ENCODE measurements at places on chromosomes 1 and 21.

DNA sequence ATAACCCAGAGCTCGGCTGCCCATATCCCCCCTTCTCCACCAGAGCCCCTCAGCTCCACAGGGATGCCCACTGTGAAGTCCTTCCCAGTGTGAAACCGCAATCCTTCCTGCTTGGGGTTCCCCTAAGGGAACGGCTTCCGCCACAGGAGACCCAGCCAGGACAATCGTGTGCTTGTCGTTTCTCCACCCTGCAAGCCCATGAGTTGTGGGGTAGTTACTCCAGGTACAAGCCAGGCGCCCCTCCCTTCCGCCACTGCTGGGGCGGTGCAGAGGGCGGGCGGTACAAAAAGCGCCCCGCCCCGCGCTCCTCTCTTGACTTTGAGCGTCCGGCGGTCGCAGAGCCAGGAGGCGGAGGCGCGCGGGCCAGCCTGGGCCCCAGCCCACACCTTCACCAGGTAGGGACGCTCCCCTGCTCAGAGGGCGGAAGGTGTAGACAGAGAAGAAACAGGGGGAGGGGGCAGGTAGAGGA, at the start of gene TINAGL1:
TSS of gene TINAGL1 (plus strand) at position 315 of the 469 bp plus-strand sequence. CDS start 634 bp downstream, outside the sequence.
- no peak for DNase-seq

DNA sequence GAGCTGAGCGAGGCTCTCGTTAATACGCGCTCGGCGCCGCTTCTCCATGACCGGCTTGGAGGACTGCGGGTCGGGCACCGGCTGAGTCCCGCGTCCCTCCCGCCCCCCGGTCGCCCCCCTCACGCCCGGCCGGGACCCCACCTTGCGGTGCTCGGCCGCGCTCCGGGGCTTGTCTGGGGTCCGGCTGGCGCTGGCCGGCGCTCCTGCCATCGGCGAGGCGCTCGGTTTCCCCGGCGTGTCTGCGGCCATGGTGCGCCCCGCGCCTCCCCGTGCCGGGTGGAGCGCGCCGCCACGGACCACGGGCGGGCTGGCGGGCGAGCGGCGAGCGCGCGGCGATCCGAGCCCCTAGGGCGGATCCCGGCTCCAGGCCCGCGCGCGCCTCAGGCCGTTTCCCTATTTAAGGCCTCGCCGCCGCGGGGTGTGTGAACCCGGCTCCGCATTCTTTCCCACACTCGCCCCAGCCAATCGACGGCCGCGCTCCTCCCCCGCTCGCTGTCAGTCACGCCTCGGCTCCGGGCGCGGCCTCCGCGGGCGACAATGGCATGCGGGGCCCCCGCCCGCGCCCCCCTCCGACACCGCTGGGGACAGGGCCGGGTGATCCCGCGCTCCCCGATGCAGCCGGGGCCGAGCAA, at the start of gene HES4:
TSS of gene HES4 (minus strand) at position 373 of the 632 bp plus-strand sequence. CDS start at position 249, 124 bp downstream.
- peak; percentile 62 for DNase-seq

DNA sequence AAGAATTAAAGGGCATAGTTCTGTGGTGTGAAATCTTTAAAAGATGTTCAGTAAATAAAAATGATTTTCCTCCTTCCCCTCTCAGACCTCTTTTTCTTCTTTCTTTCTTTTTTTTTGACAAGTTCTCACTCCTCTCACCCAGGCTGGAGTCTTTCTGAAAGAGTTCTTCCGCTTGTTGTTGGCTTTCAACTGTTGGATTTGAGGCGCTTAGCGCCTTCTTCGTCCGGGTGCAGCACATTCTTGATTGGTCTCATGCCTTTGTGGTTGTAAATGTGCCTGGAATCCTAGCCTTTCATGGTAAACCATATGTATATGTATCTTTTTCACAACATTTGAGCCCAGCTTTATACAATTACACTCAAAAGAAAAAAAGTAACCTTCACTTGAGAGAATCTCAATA, 980 bp upstream of the METTL18 start:
- no peak for DNase-seq

- no peak for DNase-seq
Measured at GRCh38 chr1:8465692-8466091, 147.8 kb downstream of the SLC45A1 start.

- no peak for DNase-seq
Measured at GRCh38 chr1:231076802-231077201, 36.7 kb upstream of the FAM89A start.

- no peak for DNase-seq
Measured at GRCh38 chr1:88169139-88169538, 514.9 kb upstream of the PKN2 start.

DNA sequence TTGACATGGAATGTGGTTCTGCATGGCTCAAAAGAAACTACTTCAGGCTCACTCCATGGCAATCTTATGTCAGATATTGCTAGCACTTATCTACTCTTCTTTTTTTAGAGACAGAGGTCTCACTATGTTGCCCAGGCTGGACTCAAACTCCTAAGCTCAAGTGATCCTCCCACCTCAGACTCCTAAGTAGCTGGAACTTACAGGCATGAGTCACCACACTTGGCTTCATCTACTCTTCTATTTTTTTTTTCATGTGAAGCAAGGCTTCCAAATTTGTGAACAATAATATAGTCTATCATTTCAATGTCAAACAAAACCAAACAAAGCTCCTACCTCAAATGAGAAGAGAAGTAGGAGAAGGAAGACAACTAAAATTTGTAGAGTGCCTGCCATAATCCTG, 7.5 kb upstream of the PSEN2 start:
- peak; percentile 4 for DNase-seq

All from inflammatory macrophage (primary cell).